GM04504 (cell line): ENCODE measurements at places on chromosomes 11 and 22.

GRCh38 chr11:122843281-122844141 is 5.2 kb downstream of the CRTAM start:
- no peak for DNase-seq

DNA sequence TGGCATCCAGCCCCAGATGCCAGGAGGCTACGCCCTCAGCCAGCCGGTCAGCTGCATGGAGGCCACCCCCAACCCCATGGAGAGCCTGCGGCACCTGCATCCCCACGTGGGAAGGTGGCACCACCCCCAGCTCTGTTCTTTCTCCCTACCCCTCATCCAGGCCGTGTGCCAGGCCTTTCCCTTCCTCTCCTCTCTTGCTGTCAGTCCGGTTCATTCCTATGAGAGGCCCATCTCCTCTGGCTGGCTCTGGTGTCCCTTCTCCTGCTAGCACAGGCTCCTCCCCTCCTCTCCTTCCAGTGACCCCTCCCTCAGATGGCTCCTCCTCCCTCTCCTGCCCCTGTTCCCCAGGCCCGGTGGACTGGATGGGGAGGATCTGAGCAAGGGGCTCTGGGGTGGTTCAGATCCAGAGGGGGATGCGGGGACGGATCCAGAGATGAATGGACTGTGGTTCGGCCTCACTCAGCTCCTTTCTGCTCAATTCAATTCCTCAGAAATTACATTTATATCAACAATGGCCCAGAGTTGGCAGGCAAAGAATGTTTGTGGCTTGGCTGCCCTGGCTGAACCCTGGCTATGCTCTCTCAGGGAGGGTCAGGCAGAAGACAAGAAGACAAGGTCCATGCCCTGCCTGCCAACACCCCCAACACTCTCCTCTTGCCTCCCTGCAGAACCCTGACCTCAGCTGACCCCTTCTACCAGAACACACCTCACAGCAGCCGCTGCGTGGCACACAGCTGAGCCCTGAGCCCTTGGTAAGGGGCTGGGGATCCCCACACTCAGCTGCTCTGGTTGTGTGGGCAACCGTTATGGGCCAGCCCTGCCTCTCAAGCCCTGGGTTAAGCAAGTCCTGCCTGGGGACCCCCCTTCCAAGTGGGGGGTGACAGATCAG is 18.5 kb upstream of the LRRC10B start:
- DNase-seq: no peak

DNA sequence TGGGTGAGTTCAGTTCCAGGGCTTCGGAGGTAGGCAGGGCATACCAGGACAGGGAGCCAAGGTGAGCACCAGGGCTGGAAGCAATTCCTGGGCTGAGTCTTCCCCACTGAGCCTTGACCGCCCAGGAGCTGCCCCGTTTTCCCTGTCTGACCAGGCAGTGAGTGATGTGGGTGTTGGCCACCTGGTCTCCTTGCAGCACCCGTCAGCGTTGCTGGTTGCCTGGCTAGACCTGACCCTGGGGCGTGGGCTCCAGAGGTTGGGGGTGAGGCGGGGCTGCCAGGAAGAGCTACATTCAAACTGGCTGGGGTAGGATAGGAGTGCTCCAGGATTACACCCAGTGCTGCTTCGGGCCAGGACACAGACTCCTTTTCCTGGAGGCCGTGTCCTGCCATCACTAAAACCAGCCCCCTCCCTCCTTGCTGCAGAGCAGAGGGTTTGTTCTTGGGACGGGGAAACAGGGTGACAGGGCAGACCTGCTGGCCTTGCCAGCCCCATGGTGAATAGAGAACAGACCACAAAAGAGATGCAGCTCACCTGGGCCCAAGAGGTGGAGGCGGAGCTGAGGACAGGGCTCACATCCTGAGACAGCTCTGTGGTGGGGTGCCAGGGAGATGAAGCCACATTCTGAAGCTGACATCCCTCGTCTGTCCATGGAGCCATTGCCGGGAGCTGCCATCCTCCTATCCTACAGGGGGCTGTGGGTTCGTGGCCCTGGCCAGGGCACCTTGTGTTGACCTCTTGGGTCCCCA is 14.2 kb downstream of the INCENP start:
- DNase-seq: no peak

DNA sequence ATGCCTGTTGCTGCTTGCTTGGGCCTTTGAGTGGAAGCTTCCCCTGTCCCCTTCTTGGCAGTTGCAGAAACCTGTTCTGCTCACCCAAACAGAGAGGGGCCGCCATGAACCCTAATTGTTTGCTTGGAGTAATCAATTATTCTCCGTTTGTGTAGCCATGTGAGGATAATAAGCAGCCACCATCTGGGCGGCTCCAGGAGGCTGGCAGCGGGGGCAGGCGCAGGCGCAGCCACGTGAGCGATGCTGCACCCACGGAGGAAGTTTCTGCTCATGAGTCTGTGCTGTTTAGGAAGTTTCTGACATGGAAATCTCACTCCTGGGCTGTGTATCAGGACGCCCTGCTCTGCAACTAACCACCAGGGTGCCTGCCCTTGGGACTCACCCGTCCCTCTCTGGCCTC is 90.1 kb downstream of the MPPED1 start:
- no peak for DNase-seq

DNA sequence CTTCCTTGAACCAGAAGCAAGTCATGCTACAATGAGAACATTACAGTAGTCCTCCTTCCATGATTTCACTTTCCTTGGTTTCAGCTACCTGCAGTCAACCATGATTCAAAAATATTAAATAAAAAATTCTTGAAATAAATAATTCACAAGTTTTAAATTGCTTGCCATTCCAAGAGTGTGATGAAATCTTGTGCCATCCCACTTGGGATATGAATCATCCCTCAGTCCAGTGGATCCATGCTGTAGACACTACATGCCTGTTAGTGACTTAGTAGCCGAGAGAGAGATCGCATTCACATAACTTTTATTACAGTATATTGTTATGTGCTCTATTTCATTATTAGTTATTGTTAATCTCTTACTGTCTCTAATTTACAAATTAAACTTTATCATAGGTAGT is 6.0 kb downstream of the HOATZ start:
- DNase-seq: no peak

- DNase-seq: no peak
Measured at GRCh38 chr11:111413849-111414248, 34.8 kb upstream of the POU2AF1 start.
